ENCODE measurements at places on chromosomes 4 and X.

GRCh38 chrX:16834806-16835205, 35.4 kb downstream of the RBBP7 start:
- DNase-seq = no peak

DNA sequence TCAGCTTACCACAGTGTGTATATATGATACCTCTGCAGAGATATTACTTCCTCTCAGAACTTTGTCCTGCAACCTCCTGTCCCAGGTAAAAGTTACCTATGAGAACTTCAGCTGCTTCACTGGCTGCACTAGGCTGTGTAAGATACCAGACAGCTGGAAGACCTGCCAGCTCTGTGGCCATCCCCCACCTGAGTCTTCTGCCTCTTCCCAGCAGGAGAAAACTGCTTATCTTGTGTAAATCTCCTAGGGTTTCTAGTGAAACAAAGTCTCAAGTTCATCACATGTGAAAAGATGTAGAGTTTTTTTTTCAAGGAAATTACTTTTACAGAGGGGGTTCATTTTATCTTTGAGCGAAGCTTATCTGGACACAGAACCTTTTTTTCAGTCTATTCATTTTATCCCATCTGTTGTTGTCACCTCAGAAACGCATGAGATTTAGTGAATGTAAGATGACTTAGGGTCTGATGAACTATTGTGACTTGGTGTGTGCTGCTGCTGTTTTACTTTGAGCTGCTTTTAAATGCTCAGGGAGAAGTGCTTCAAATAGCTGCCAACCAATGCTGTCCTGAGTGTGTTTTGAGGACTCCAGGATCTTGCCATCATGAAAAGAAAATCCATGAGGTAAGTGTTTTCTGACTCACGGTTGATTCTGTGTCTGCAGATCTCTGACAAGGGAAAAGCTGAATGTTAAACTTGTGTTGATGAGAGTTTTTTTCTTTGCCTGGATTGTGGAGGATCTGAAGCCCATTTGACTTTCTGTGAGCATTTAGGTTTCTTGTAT, 187.8 kb downstream of the FRAS1 start:
- no peak for DNase-seq

DNA sequence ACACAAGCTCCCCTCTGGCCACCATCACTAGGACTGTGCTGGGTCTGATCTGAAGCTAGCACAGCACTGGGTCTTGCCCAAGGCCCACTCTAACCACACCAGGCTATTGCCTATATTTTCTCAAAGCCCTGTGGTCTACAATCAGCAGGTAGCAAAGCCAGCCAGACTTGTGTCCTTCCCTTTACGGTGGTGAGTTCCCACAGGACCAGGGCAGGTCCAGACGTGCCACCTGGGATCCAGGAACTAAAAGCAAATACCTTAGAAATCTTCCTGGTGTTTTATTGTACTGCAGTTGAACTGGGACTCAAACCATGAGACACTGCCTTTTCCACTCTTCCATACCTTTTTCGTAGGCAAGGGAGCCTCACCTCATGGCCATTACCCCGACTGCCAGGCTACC, 9.0 kb upstream of the MAGEC2 start:
- no peak for DNase-seq

GRCh38 chrX:65695849-65696449, 28.5 kb downstream of the MSN start:
- no peak for DNase-seq

DNA sequence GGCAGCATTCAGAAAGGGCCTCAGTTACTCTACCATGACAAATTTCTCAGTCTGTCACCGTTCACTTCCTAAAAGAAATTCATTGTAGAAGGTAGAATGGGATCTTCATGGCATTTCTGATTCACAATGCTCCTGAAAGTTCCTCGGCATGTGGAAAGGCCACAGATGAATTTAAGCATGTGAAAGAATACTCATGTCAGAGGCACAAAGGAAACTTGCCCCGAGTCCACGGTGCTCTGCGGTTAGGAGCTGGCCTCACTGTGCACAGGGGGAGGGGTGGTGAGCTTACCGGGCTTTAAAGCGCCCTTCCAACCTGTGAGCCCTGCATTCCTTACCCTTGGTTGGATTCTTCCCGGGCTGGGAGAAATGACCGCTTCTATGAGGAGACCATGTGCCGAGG, 9.3 kb downstream of the TKTL1 start:
- DNase-seq = no peak

GRCh38 chr4:110793381-110793801, 170.5 kb upstream of the PITX2 start:
- DNase-seq = no peak

DNA sequence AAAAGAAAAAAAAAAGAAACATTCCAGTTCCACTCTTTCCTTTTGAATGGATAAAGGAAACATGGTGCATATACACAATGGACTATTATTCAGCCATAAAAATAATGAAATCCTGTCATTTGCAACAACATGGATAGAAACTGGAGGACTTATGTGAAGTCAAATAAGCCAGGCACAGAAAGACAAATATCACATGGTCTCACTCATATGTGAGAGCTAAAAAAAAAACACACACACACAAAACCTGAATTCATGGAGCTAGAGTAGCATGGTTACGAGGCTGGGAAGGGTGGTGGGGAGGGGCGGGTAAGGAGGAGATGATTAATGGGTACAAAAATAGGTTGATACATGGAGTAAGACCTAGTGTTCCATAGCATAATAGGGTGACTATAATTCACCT, 22.4 kb upstream of the SH3KBP1 start:
- no peak for DNase-seq

GRCh38 chrX:119516157-119516702, 48.0 kb downstream of the SLC25A5 start:
- DNase-seq = peak; percentile 72

DNA sequence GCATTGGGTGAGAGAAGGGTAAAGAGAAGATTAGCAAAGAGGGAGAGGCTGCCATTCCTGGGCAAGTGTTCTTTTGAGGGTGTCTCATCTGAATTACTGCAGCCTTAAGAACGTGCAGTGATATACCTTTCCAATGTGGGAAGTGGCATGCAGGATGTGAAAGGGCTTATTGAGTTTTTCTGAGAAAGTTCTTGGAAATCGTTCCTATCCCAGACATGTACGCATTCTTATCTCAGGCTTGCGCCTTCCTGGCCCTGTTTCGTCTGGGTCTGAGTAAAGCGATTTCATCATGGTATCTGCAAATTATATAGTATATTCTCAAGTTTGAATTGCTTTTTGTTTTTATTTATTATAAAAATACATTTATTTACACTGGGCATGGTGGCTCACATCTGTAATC, 699.8 kb downstream of the TRAM1L1 start:
- DNase-seq = no peak

Data from NCI-H1105 treated with DMSO at 0.1 percent for 48 hours (cell line).